ENCODE measurements at places on chromosomes 5 and 9.

DNA sequence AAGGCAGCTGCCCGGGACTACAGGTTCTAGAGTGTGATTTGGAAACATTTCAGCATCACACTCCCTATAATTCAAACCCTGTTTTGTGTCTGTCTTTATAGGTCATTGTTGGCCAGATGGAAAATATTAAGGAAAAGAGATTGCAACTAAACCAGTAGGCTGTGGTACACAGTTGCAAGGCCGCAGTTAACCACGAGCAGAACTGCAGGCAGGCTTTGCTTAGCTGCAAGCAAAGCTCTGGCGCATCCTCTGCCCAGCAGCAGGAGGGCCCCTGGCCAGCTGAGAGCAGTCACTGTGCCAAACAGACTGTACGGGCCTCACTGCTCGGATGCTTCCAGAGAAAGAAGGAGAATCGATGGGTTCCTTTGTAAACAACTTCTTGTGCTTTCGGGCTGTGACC, 204.5 kb downstream of the DENND1A start:
- no peak for DNase-seq

GRCh38 chr9:90846770-90847419, 45.3 kb downstream of the SYK start:
- DNase-seq, result no peak

DNA sequence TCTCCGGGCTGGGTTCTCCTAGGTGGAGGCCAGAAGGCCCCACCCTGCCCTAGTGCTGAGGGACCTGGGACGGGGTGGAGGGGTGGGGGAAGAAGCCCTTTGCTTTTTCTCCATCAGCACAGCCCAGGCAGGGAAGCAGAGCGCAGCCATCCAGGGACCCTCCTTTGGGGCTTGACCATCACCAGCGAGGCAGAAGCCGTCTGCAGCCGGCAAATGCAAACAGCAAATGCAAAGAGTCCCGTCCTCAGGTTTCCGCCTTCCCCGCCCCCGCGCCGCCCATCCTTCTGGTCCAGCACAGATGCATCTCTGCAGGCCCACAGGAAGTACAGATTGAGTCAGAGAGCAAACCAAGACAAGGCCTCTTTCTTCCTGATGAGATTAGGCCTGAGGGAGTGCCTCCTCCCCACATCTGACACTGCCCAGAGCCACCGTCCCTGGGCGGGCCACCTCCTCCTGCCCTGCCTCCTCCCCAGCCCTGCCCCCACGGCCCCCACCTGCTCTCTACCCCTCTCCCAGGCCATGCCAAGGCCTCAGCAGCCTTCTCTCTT, 23.4 kb downstream of the CORO2A start:
- peak; percentile 52 for DNase-seq

GRCh38 chr5:81269751-81270393, 31.5 kb upstream of the ZCCHC9 start:
- no peak for DNase-seq

DNA sequence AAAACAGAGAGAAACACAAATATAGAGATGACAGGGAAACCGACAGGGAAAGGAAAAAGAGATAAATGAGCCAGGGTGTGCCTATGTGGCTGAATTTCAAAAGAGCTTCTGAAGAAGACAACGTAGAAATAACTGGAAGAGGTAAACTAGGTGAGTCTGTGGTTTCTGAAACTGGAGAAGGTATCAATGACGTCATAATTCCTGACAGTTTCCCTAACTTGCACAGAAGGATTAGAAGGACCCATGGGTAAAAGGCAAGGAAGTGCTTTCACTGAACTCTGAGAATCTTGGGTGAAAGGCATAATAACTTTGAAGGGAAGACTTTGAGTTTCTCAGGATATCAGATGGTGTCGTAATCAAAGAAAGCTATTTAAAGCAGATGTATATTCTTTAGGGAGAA, 790.8 kb upstream of the NUDT12 start:
- no peak for DNase-seq

- DNase-seq, result no peak
Observed at GRCh38 chr9:125795970-125796596, 48.9 kb downstream of the PBX3 start.

GRCh38 chr9:75891277-75891741, 836 bp downstream of the PCSK5 start:
- peak; percentile 7 for DNase-seq

GRCh38 chr9:4102078-4102477, 197.8 kb downstream of the GLIS3 start:
- DNase-seq, result no peak

DNA sequence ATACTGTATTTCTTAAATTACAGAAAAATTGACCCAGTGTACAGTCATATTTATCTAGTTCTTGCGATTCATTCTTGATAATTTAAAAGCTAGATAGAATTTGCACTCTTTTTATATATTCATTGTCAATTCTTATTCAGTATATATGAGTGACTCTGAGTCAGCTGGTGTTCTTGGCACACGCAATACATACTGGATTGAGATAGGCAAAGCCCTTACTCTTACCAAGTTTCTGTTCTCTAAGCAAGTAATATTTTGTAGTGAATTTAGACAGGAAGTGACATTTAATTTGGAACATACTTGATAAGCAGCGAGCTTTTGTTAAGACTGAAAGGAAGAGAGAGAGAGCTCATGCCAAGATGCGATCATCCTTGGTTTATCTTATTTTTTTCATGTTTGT, 57.7 kb downstream of the GPBP1 start:
- DNase-seq, result no peak

GRCh38 chr9:22512495-22512894, 65.9 kb downstream of the DMRTA1 start:
- no peak for DNase-seq

GRCh38 chr9:87639949-87640348, 86.0 kb upstream of the CTSL start:
- DNase-seq, result no peak

- DNase-seq, result no peak
Observed at GRCh38 chr5:95283761-95284571, 928 bp downstream of the MCTP1 start.

Measured in CD4-positive, alpha-beta T cell treated with Interleukin-6 at 100 ng/mL for 8 hours (primary cell).